ENCODE measurements at places on chromosomes 13 and 19. TPM values are rescaled to one million over a fixed set of nuclear protein-coding genes. Genes with fewer than 3 reads are reported as not detected.

IGSF23 gene
- total RNA-seq = not detected

IGFLR1 gene
- 2.8 TPM for total RNA-seq

COG6 gene
- total RNA-seq = 15.7 TPM

ZNF577 gene
- total RNA-seq = 5.7 TPM

SMIM44 gene
- not detected for total RNA-seq

FAM83E gene
- total RNA-seq = not detected

CYP4F2 gene
- total RNA-seq = not detected

EPSTI1 gene
- total RNA-seq = 0.86 TPM

All from Daoy (cell line).